Keratinocyte (primary cell): ENCODE measurements at places on chromosomes 4 and X. TPM values are rescaled to one million over a fixed set of nuclear protein-coding genes. Genes with fewer than 3 reads are reported as not detected.

Gene AKAP4
- polyA plus RNA-seq: not detected in 3 replicates

Gene CPLX1
- 0.04 to 0.05 TPM in 2 of 3 replicates, not detected in the other for polyA plus RNA-seq

Gene FABP2
- not detected in 3 replicates for polyA plus RNA-seq

Gene TMEM150C
- 0.05 to 0.16 TPM (median 0.07 TPM) in 3 replicates for polyA plus RNA-seq

Gene CC2D2A
- polyA plus RNA-seq: 5.9 to 11.8 TPM (median 8.9 TPM) in 3 replicates

- peaks cover 4% of the 10 kb centered on the region for H3K4me1 ChIP-seq
- no peaks in the 10 kb centered on the region for H3K27me3 ChIP-seq
- no peak overlapping the region for H3K4me3 ChIP-seq
- no peak for DNase-seq
- H3K27ac ChIP-seq: no peak overlapping the region
- H3K36me3 ChIP-seq: no peaks in the 10 kb centered on the region
Observed at GRCh38 chr4:37605843-37606565, 80.2 kb downstream of the RELL1 start.

- no peaks in the 10 kb centered on the region for H3K36me3 ChIP-seq
- no peak for DNase-seq
- no peak overlapping the region for H3K27ac ChIP-seq
- no peaks in the 10 kb centered on the region for H3K27me3 ChIP-seq
Observed at GRCh38 chr4:139809757-139810140, 144.1 kb downstream of the MGST2 start.

DNA sequence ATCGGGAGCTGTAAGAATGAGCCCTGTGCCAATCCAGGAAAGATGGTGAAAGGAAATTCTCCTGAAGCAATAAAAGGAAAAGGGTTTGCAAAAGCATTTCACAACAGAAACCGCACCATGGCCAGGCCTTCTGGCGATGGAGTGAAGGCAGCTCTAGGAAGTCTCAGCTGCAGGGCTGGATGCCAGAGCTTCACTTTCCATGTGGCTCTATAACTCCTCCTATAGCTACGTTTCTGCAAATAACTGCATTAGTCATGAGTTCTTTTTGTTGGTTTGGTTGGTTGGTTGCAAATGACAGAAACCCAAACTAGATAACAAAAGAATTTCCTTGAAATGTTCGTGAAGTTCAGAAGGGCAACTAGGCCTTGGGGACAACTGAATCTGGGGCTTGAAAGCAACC lies 84.6 kb downstream of the RELL1 start:
- H3K4me3 ChIP-seq: no peak overlapping the region
- no peaks in the 10 kb centered on the region for H3K36me3 ChIP-seq
- peaks cover 4% of the 10 kb centered on the region for H3K4me1 ChIP-seq
- no peaks in the 10 kb centered on the region for H3K27me3 ChIP-seq
- H3K27ac ChIP-seq: no peak overlapping the region

DNA sequence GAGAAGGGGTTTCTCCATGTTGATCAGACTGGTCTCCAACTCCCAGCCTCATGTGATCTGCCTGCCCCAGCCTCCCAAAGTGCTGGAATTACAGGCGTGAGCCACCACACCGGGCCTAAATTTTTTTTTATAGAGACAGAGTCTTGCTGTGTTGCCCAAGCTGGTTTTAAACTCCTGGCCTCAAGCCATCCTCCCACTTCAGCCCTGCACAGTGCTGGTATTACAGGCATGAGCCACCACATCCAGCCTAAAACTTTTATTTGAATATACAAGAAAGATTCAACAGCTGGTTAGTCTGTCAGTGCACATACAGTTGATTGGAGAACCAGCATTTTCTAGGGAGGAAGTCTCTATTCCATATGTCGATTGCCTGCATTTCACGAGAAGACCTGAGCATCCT lies 91.2 kb downstream of the LRP2BP start:
- no peak overlapping the region for H3K27ac ChIP-seq
- H3K4me3 ChIP-seq: no peak overlapping the region
- peaks cover 30% of the 10 kb centered on the region for H3K4me1 ChIP-seq
- H3K36me3 ChIP-seq: no peaks in the 10 kb centered on the region
- no peaks in the 10 kb centered on the region for H3K27me3 ChIP-seq

DNA sequence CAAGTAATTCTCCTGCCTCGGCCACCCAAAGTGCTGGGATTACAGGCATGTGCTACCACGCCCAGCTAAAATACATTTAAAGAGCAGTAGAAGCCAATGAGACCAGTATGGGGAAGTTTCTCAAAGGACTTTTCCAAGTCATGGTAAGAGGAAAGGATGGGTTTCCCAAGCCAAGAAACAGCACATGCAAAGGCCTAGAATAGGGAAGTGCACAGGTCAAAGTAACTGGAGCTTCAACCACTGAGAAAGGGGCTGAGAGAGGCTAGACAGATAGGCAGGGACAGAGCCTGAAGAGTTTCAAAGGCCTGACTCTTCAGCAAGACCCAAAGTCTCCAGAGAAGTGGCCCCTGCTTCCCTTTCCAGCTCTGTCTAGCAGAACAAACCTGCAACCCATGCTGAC lies 162.1 kb downstream of the CORIN start:
- no peaks in the 10 kb centered on the region for H3K27me3 ChIP-seq
- no peak overlapping the region for H3K27ac ChIP-seq
- no peaks in the 10 kb centered on the region for H3K4me1 ChIP-seq
- no peaks in the 10 kb centered on the region for H3K36me3 ChIP-seq

DNA sequence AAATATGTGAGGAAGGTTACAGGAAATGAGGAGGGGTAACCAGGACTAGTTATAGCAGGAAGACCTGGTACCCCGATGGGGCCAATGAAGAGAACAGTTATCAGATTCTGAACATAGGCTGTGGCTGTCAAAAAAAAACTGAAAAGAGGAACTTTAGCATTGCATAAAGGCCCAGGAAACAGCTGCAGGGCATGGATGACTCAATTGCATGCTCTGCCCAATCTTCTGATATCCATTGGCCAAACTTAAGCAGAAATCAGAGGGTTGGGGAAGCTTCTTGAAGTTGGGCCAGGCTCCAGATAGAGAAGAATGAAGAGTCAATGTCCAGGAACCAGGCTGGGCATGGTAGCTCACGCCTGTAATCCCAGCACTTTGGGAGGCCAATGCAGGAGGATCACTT lies 1222.4 kb upstream of the PRKX start:
- DNase-seq: no peak
- no peaks in the 10 kb centered on the region for H3K27me3 ChIP-seq
- no peaks in the 10 kb centered on the region for H3K36me3 ChIP-seq
- H3K4me1 ChIP-seq: no peaks in the 10 kb centered on the region

- H3K4me3 ChIP-seq: no peak overlapping the region
- no peaks in the 10 kb centered on the region for H3K4me1 ChIP-seq
- peaks cover 20% of the 10 kb centered on the region for H3K27me3 ChIP-seq
- DNase-seq: no peak
- no peak overlapping the region for H3K27ac ChIP-seq
- H3K36me3 ChIP-seq: no peaks in the 10 kb centered on the region
Observed at GRCh38 chr4:2072971-2073807, 14.1 kb downstream of the NAT8L start.

DNA sequence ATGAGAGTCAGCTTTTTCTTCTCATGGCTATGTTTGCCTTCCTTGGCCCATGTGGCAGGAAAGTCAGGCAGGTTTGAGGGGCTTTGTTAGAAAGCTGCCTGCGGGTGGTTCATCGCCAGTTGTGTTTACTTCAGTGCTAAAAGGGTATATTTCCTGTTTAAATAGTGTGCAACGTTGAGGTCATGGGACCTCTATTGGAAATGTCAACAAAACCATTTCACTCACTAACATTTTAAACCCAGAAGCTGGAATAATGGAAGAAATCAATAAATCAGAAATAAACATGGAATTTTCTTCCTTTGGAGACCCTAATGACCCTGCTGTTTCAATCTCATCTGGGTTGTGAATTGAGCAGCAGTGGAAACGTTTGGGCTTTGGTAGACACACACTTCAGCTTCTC lies 185.8 kb downstream of the ANKRD50 start:
- no peaks in the 10 kb centered on the region for H3K27me3 ChIP-seq
- no peaks in the 10 kb centered on the region for H3K36me3 ChIP-seq
- H3K4me1 ChIP-seq: no peaks in the 10 kb centered on the region
- no peak overlapping the region for H3K27ac ChIP-seq

DNA sequence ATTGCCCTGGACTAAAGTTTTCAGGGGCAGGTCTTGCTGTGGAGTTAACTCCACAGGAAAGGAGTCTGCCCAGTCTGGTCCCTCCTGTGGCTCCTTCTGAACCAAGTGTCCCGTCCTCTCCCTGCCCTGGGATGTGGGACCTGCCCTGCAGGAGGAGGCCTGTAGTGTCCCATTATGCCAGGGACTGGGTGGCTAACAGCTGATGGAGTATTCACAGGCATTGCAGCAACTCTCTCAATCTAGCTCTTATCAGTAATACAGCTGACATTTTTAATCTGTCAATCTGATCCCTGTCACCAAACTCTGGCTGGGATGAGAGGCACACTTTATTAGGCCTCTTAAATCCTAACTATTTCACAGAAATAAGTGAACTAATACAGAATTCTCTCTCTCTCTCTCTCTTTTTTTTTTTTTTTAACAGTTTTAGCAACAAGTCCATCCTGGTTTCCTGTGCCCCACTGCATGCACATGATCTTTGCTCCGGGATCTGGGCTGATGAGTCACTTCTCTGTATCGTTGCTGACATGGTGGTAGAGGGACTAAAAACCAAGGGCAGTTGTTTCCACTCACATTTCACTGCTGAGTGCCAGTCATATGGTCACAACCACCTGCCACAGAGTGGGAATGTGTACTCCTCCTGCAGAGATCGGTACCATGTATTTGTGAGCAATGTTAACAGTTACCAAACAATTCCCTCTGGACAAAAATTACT lies 39.1 kb downstream of the HAND2 start:
- H3K27me3 ChIP-seq: no peaks in the 10 kb centered on the region
- no peaks in the 10 kb centered on the region for H3K36me3 ChIP-seq
- no peak overlapping the region for H3K27ac ChIP-seq
- peaks cover 4% of the 10 kb centered on the region for H3K4me1 ChIP-seq

- H3K36me3 ChIP-seq: no peaks in the 10 kb centered on the region
- H3K4me1 ChIP-seq: no peaks in the 10 kb centered on the region
- DNase-seq: no peak
- no peak overlapping the region for H3K27ac ChIP-seq
- H3K4me3 ChIP-seq: no peak overlapping the region
- no peaks in the 10 kb centered on the region for H3K27me3 ChIP-seq
Observed at GRCh38 chr4:141660880-141661279, 24.5 kb downstream of the IL15 start.

DNA sequence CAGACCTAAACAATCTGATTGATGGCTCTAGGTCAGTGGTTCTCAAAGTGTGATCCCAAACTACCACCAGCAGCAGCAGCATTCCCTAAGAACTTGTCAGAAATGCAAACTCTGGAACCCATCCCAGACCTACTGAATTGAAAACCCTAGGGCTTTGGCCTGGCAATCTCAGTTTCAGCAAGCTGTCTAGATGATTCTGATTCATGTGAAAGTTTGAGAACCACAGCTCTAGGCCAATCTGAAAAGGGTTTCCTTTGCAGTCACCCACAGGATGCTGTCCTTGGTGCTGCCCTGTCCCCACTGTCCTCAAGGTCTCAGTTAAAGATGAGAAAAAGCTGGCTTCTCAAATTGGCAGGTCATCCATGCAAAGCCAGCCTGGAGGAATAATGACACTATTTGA lies 34.8 kb downstream of the SMPX start:
- H3K27ac ChIP-seq: no peak overlapping the region
- no peaks in the 10 kb centered on the region for H3K36me3 ChIP-seq
- DNase-seq: no peak
- no peak overlapping the region for H3K4me3 ChIP-seq
- no peaks in the 10 kb centered on the region for H3K27me3 ChIP-seq
